ENCODE measurements at places on chromosomes 13 and 19. TPM values are rescaled to one million over a fixed set of nuclear protein-coding genes. Genes with fewer than 3 reads are reported as not detected.

Gene ZNF568
- 7.3 TPM for total RNA-seq

Gene SMIM44
- total RNA-seq = not detected

Gene TJP3
- not detected for total RNA-seq

Gene SHC2
- not detected for total RNA-seq

Gene PTPRH
- 3.4 TPM for total RNA-seq

Gene SIAH3
- total RNA-seq = not detected

Gene CATSPERD
- not detected for total RNA-seq

Gene PTH2
- total RNA-seq = not detected

Gene ANKLE1
- 0.28 TPM for total RNA-seq

Gene ATP1A3
- under 0.01 TPM for total RNA-seq

Gene ZNF627
- 32.8 TPM for total RNA-seq

Gene CEACAM1
- total RNA-seq = not detected

Gene PRR12
- total RNA-seq = 0.36 TPM

Gene FLT3LG
- total RNA-seq = 0.90 TPM

Gene KLK3
- total RNA-seq = not detected

Gene KIR2DL3
- total RNA-seq = not detected

Gene ZNF470
- 4.4 TPM for total RNA-seq

Gene TRPM4
- total RNA-seq = 1.9 TPM

Gene DDX39A
- total RNA-seq = 83.0 TPM

Gene ZNF550
- total RNA-seq = 6.9 TPM

Gene GAPDHS
- not detected for total RNA-seq

Gene NAPSA
- total RNA-seq = not detected

Gene KIR3DL1
- total RNA-seq = not detected

Gene NKG7
- not detected for total RNA-seq

Gene FAM98C
- 4.2 TPM for total RNA-seq

Gene ONECUT3
- not detected for total RNA-seq

Gene CLDN10
- total RNA-seq = not detected

Gene ZNF253
- 3.6 TPM for total RNA-seq

Gene PCDH17
- not detected for total RNA-seq

Gene PRR36
- not detected for total RNA-seq

Gene KLK10
- not detected for total RNA-seq

Gene ATP11A
- total RNA-seq = 8.9 TPM

Gene SUCLA2
- 31.5 TPM for total RNA-seq

Gene TEX101
- total RNA-seq = not detected

Gene ZSCAN18
- total RNA-seq = 3.0 TPM

Gene STXBP2
- total RNA-seq = 3.9 TPM

Gene GIPC3
- total RNA-seq = under 0.01 TPM

Gene FLT1
- total RNA-seq = 10.0 TPM

Gene VSTM1
- not detected for total RNA-seq

Gene MIA
- not detected for total RNA-seq

Gene ZNF708
- total RNA-seq = 4.7 TPM

Gene PRSS57
- total RNA-seq = not detected

Gene CD209
- total RNA-seq = not detected

Gene SPRED3
- total RNA-seq = 0.90 TPM

Gene ATP4B
- total RNA-seq = not detected

Gene NOTCH3
- total RNA-seq = 5.9 TPM

Gene PCP2
- not detected for total RNA-seq

Gene IGSF23
- not detected for total RNA-seq

Gene ERCC2
- total RNA-seq = 26.7 TPM

Gene MBD3L3
- total RNA-seq = not detected

Gene LYL1
- total RNA-seq = 0.28 TPM

Gene PEAK3
- under 0.01 TPM for total RNA-seq

Gene ZNF850
- total RNA-seq = 7.2 TPM

Gene SSBP4
- 13.3 TPM for total RNA-seq

Gene BRSK1
- total RNA-seq = 1.9 TPM

Gene ZNF471
- 2.3 TPM for total RNA-seq

Gene GJB6
- total RNA-seq = not detected

Gene IL4I1
- 0.36 TPM for total RNA-seq
